ENCODE measurements at places on chromosomes 6 and 20. TPM values are rescaled to one million over a fixed set of nuclear protein-coding genes. Genes with fewer than 3 reads are reported as not detected.

The CTCFL gene
- not detected for total RNA-seq

The PLG gene
- total RNA-seq: not detected

The DXO gene
- total RNA-seq: 19.1 TPM

The RALGAPA2 gene
- total RNA-seq: 10.0 TPM

The MTFR2 gene
- total RNA-seq: 7.6 TPM

The RNF144B gene
- 0.13 TPM for total RNA-seq

All from LHCN-M2 (cell line).